Sigmoid colon (tissue), 7 donors: ENCODE measurements at places on chromosomes 1 and 21. TPM values are rescaled to one million over a fixed set of nuclear protein-coding genes. Genes with fewer than 3 reads are reported as not detected.

The ARTN gene
- total RNA-seq, result not detected

The RCC1 gene
- 10.6 TPM for total RNA-seq

The BCAN gene
- total RNA-seq, result not detected

The AGMAT gene
- 0.14 TPM for total RNA-seq

The NUF2 gene
- total RNA-seq, result 1.9 TPM

The TLCD4 gene
- total RNA-seq, result 29.1 TPM

The SHE gene
- 10.2 TPM for total RNA-seq

The ZBTB8A gene
- total RNA-seq, result 6.4 TPM

The ADAM30 gene
- total RNA-seq, result not detected

- no peaks in the 10 kb centered on the region for H3K4me1 ChIP-seq
- H3K36me3 ChIP-seq, result no peaks in the 10 kb centered on the region
- H3K4me3 ChIP-seq, result no peak overlapping the region
- DNase-seq, result no peak
- H3K27ac ChIP-seq, result no peak overlapping the region
These were observed 23.1 kb upstream of the UMODL1 start for GRCh38 chr21:42047821-42048613.

GRCh38 chr1:99705385-99705784 is 59.5 kb downstream of the PALMD start:
- no peaks in the 10 kb centered on the region for H3K36me3 ChIP-seq
- no peaks in the 10 kb centered on the region for H3K4me1 ChIP-seq
- H3K4me3 ChIP-seq, result no peak overlapping the region
- no peak overlapping the region for H3K27ac ChIP-seq

GRCh38 chr1:64476251-64476952 is 6.5 kb downstream of the CACHD1 start:
- peak overlapping the region; percentile 37 for H3K27ac ChIP-seq
- no peaks in the 10 kb centered on the region for H3K36me3 ChIP-seq
- DNase-seq, result no peak

- H3K27me3 ChIP-seq, result no peaks in the 10 kb centered on the region
- H3K27ac ChIP-seq, result no peak overlapping the region
- no peak for DNase-seq
- H3K4me3 ChIP-seq, result no peak overlapping the region
- H3K36me3 ChIP-seq, result no peaks in the 10 kb centered on the region
- H3K4me1 ChIP-seq, result no peaks in the 10 kb centered on the region
These were observed 7.2 kb upstream of the BCL10 start for GRCh38 chr1:85283475-85284199.

DNA sequence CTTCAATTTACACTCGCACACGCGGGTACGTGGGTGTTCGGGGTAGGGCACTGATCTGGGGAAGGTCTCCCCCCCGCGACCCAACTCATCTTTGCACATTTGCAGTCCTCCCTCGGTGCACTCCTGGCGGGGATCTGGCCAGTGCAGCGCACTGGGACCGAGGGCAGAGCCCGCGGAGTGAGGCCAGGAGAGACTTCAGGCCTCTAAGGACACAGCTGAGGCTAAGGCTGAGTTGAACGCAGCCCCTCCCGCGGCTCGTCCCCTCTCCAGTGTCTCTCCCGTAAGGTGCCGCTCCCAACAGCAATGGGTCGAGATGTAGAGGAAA is 936 bp upstream of the NCAM2 start:
- H3K4me1 ChIP-seq, result peaks cover 10% of the 10 kb centered on the region
- H3K27me3 ChIP-seq, result no peaks in the 10 kb centered on the region
- peak overlapping the region; percentile 49 for H3K4me3 ChIP-seq
- no peak for DNase-seq

GRCh38 chr1:2019172-2019543 is at the start of gene GABRD:
TSS of gene GABRD (plus strand) at chr1:2019345. CDS start at chr1:2019424, 79 bp downstream.
- no peaks in the 10 kb centered on the region for H3K36me3 ChIP-seq
- H3K27ac ChIP-seq, result no peak within 1 kb of the TSS
- H3K4me1 ChIP-seq, result peaks cover 10% of the 10 kb centered on the region

DNA sequence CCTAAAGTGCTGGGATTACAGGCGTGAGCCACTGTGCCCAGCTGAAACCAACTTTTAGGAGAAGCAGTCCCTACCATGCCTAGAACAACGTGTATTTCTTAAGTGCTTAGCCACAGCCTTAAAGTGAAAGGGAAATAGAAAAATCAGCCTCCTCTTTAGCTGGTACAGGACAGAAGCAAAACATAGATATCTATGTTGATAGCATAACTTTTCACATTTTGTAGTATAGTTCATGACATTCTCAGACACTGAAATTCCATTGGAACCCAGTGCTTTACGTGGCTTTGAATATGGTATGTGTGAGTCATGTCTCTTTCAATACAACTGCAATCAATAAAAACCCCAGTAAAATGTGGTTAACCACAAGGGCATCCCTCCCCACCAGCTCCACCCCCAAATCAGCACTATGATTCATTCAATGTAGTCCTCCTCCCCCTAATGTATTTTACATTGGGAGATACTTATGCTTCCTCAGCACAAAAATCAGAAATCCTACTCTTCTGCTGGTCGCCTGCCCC is 32.1 kb downstream of the TGFB2 start:
- no peaks in the 10 kb centered on the region for H3K27me3 ChIP-seq
- no peak overlapping the region for H3K4me3 ChIP-seq
- peaks cover 70% of the 10 kb centered on the region for H3K4me1 ChIP-seq
- H3K36me3 ChIP-seq, result no peaks in the 10 kb centered on the region

DNA sequence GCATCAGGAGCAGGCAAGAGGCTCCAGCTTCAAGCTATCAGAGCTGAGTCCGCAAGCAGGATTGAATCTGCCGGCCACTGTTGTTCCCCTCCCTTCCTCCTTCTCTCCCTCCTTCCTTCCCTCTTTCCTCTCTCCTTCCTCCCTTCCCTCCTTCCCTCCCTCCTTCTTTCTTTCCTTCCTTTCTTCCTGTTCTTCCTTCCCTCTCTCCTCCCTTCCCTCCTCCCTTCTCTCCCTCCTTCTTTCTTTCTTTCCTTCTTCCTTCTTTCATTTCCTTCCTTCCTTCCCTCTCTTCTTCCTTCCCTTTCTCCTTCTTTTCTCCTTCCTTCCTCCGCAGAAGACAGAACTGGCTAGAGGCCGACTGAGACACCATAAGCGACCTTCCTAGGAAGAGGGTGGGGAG is 534.0 kb downstream of the NPHP4 start:
- H3K4me1 ChIP-seq, result no peaks in the 10 kb centered on the region
- no peak overlapping the region for H3K27ac ChIP-seq
- H3K4me3 ChIP-seq, result no peak overlapping the region
- H3K27me3 ChIP-seq, result no peaks in the 10 kb centered on the region

DNA sequence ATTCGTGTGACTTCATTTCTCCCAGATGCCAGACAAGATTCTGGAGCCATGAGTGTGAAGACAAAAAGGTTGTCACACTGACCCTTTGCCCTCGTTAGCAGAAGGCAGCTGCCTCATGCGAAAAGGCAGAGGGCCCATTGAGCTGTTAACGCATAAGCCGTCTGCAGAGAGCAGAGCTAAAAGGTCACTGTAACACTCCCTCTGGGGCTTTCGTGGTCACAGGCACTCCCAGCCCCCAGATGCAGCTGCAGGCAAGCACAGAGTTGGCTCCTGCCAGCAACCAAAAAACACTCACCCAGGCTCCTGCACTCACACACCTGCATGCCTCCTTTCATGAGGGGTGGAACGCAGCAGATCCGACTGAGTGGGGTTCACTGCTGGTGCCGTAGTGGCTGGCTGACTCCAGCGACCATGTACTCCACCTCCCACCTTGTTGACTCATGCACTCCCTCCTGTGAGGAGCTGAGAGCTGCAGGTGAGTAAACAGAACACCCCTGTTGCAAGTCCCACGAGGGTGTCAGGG is 287.5 kb downstream of the SMYD3 start:
- H3K36me3 ChIP-seq, result no peaks in the 10 kb centered on the region
- no peaks in the 10 kb centered on the region for H3K27me3 ChIP-seq
- H3K4me1 ChIP-seq, result no peaks in the 10 kb centered on the region
- no peak for DNase-seq
- no peak overlapping the region for H3K4me3 ChIP-seq
- no peak overlapping the region for H3K27ac ChIP-seq

- H3K4me1 ChIP-seq, result no peaks in the 10 kb centered on the region
- H3K36me3 ChIP-seq, result no peaks in the 10 kb centered on the region
- no peak overlapping the region for H3K27ac ChIP-seq
- H3K27me3 ChIP-seq, result no peaks in the 10 kb centered on the region
- no peak for DNase-seq
These were observed 34.6 kb upstream of the RRP15 start for GRCh38 chr1:218250492-218250891.

DNA sequence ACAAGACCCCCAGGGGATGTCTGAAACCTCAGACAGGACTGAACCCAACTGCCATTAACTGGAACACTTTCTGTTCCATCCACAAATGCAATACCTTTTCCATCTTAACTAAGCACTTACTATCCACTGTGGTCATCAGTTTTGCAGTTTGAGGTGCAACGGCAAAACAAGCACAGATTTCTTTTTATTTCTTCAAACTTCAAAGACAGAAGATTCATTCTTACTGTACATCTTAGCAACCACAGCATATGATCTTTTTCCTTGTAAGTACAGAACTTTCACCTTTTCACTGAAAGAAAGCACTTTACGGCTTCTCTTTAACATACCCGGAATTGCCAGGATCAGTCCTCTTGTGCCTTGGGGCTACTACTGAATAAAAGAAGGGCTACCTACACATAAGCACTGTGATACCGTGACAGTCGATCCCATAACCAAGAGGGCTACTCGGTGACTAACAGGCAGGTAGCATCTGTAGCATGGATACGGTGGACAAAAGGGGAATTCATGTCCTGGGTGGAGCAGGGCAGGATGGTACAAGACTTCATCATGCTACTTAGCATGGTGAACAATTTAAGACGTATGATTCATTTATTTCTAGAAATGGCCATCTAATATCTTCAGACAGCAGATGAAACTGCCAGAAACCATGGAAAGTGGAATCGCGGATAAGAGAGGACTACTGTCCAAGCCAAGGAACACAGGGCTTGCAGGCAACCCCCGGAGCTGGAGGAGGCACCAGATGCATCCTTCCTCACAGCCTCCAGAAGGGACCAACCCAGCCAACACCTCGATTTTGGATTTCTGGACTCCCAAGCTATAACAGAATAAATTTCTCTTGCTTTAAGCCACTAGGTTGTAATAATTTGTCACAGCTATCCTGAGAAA is 18.4 kb downstream of the ERG start:
- no peak overlapping the region for H3K4me3 ChIP-seq
- H3K27me3 ChIP-seq, result peaks cover 2% of the 10 kb centered on the region
- no peaks in the 10 kb centered on the region for H3K36me3 ChIP-seq
- no peaks in the 10 kb centered on the region for H3K4me1 ChIP-seq
- DNase-seq, result no peak

- H3K27me3 ChIP-seq, result no peaks in the 10 kb centered on the region
- no peak overlapping the region for H3K4me3 ChIP-seq
These were observed 18.7 kb downstream of the WNT2B start for GRCh38 chr1:112527266-112528010.

DNA sequence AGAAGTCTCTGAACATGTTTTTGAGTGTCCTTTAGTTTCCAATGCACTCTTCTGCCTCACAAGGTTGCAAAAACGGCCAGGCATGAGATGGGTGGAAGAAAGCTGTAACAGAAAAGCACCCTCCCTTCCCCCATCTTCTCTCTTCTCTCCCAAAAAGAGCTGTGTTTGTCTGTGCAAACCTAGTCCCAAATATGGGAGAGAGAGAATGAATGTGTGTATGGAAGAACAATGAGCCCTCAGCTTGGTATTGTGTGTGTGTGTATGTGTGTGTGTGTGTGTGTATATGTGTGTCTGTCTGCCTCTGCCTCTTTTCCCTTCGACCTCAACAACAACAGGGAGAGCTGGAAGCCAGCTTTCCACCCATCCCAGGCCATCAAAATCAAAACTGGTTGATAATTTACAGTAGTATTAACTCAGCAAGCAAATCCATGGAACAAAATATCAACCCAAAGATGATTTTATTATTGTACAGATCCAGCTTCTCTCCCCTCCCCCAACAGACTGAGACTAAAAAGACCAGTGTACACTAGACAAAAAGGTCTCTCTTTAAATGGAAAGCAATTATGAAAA is 1.8 kb downstream of the RERE start:
- no peaks in the 10 kb centered on the region for H3K27me3 ChIP-seq
- no peaks in the 10 kb centered on the region for H3K36me3 ChIP-seq
- H3K27ac ChIP-seq, result peak overlapping the region; percentile 96
- peak overlapping the region; percentile 3 for H3K4me3 ChIP-seq

GRCh38 chr21:41707231-41707959 is 59.5 kb downstream of the RIPK4 start:
- H3K4me1 ChIP-seq, result no peaks in the 10 kb centered on the region
- DNase-seq, result no peak
- no peak overlapping the region for H3K4me3 ChIP-seq

GRCh38 chr1:4749406-4749805 is 95.0 kb downstream of the AJAP1 start:
- no peak for DNase-seq
- H3K4me1 ChIP-seq, result no peaks in the 10 kb centered on the region
- H3K4me3 ChIP-seq, result no peak overlapping the region
- no peaks in the 10 kb centered on the region for H3K27me3 ChIP-seq

DNA sequence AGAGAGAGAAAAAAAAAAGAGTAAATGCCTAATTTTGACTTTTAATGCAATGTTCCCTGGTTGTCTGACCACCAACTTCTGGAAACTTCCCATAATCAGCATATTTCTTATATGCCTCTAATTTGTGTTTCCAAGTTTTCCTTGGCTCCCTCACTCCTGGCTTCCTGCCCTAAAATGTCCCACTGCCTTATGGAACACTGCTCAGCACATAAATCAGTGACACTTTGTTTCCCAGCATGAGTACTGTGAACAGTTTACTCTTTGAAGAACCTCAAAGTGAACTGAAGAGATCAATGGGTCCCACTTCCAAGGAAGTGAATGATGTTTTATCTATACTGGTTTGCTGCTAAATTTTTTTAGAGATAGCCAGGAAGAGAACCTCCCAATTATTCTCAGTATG is 271.3 kb upstream of the PRMT6 start:
- no peak overlapping the region for H3K27ac ChIP-seq
- H3K4me3 ChIP-seq, result no peak overlapping the region
- no peak for DNase-seq
- no peaks in the 10 kb centered on the region for H3K4me1 ChIP-seq
- no peaks in the 10 kb centered on the region for H3K27me3 ChIP-seq
- H3K36me3 ChIP-seq, result no peaks in the 10 kb centered on the region

DNA sequence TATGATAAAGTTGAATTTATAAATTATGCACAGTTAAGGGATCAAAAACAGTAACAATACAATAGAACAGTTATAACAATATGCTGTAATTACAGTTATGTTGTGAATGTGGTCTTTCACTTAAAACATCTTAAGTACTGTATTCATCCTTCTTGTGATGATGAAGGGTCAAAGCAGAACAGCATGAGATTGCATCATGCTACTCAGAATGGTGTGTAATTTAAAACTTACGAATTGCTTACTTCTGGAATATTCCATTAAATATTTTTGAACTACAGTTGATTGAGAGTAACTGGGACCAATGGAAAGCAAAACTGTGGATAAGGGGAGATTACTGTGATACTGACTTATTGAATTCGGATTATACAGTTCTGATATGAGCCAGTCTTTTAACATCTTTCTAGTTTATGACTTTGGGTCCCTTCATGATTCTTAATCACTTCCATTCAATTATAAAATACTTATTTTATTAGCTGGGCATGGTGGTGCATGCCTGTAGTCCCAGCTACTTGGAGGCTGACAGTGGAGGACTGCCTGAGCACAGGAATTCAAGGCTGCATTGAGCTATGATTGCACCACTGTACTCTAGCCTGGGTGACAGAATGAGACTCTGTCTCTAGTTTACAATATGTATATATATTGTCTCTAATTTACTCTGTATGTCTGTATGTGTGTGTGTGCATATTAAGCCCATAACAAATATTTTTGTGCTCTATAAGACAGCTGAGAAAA is 43.2 kb downstream of the ATP1B1 start:
- H3K4me1 ChIP-seq, result no peaks in the 10 kb centered on the region
- no peak overlapping the region for H3K27ac ChIP-seq
- no peak for DNase-seq
- H3K27me3 ChIP-seq, result no peaks in the 10 kb centered on the region
